RPMI7951 (cell line): ENCODE measurements at places on chromosomes 12 and 14. TPM values are rescaled to one million over a fixed set of nuclear protein-coding genes. Genes with fewer than 3 reads are reported as not detected.

Gene RTL1
- total RNA-seq: not detected in 2 replicates

Gene CACNA1C
- total RNA-seq: 0.98 and 1.6 TPM in 2 replicates

Gene SLC10A1
- total RNA-seq: not detected in 2 replicates

Gene SLC22A17
- total RNA-seq: 7.4 and 10.4 TPM in 2 replicates

Gene CTSG
- not detected in 2 replicates for total RNA-seq

Gene GARIN6
- not detected in 2 replicates for total RNA-seq

Gene EGLN3
- 3.2 and 4.4 TPM in 2 replicates for total RNA-seq

Gene PLEKHH1
- total RNA-seq: 2.3 and 2.6 TPM in 2 replicates

Gene GALNT6
- total RNA-seq: 18.5 and 31.3 TPM in 2 replicates

Gene PSMD9
- 40.4 and 54.3 TPM in 2 replicates for total RNA-seq

Gene GNB3
- total RNA-seq: 0.10 and 0.72 TPM in 2 replicates
